ENCODE measurements at places on chromosomes 2 and 18. TPM values are rescaled to one million over a fixed set of nuclear protein-coding genes. Genes with fewer than 3 reads are reported as not detected.

The MEP1B gene
- 0.02 TPM for polyA plus RNA-seq

The FOXI3 gene
- not detected for polyA plus RNA-seq

The DCC gene
- 0.01 TPM for polyA plus RNA-seq

The AKAIN1 gene
- polyA plus RNA-seq: 0.23 TPM

The SLC9A2 gene
- not detected for polyA plus RNA-seq

The ADGRF3 gene
- 0.10 TPM for polyA plus RNA-seq

The CKAP2L gene
- polyA plus RNA-seq: not detected

The RANBP2 gene
- polyA plus RNA-seq: 13.6 TPM

The GDF7 gene
- polyA plus RNA-seq: 0.09 TPM

The STK39 gene
- polyA plus RNA-seq: 33.7 TPM

The AFF3 gene
- 0.21 TPM for polyA plus RNA-seq

The GCG gene
- not detected for polyA plus RNA-seq

The C2orf72 gene
- polyA plus RNA-seq: 0.46 TPM

The SERPINB3 gene
- 0.08 TPM for polyA plus RNA-seq

The KYNU gene
- 0.30 TPM for polyA plus RNA-seq

The SLC9A4 gene
- 1.8 TPM for polyA plus RNA-seq

Measured in adipose tissue (tissue), 3 donors.